Aorta (tissue), 5 donors: ENCODE measurements at places on chromosomes 1 and 21. TPM values are rescaled to one million over a fixed set of nuclear protein-coding genes. Genes with fewer than 3 reads are reported as not detected.

The CDCA8 gene
- 0.71 TPM for total RNA-seq

- H3K4me1 ChIP-seq, result peaks cover 2% of the 10 kb centered on the region
- H3K36me3 ChIP-seq, result no peaks in the 10 kb centered on the region
- H3K4me3 ChIP-seq, result no peak overlapping the region
- DNase-seq, result no peak
- no peak overlapping the region for H3K27ac ChIP-seq
Measured at GRCh38 chr1:58887059-58887458, 103.2 kb upstream of the JUN start.

DNA sequence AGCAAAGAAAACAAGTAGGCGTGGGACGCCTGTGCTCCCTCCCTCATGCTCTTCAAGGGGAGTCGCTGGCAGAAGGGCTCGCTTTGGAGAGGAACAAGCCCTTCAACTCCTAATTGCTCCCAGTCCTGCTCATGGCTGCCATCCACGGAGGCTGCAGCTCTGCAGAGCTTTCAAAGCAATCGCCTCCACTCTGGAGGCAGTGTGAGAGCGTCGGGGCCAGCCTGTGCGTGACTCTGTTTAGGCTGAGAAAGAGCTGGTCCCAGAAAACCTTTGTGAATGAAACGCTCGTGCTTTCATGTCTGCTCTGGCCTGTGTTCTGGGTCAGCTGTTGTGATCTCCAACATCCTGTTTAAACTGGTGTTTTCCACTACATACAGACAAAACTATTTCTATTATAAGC is 23.9 kb upstream of the RUNX1 start:
- peaks cover 4% of the 10 kb centered on the region for H3K4me1 ChIP-seq
- H3K27ac ChIP-seq, result no peak overlapping the region
- DNase-seq, result peak; percentile 53

The S100A7A gene
- not detected for total RNA-seq

DNA sequence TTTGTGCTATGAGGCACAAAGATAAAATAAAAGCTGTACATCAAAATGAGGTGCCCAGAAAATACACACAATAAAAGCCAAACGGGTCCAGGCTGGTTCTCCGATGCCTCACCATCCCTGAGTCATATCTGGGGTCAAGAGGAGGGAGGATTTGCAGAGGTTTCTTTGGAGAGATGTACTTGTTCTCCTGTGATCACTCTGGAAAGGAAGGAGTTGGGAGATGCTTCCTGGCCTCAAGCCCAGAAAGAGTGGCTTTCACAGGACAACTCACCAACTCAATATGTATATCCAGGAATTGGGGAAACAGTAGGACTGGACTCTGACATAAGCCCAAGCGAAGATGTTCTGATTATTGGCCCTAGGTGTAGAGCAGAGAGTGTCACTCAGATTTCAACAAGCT is 51.9 kb downstream of the DIPK1A start:
- H3K36me3 ChIP-seq, result no peaks in the 10 kb centered on the region
- DNase-seq, result no peak
- no peak overlapping the region for H3K4me3 ChIP-seq
- no peaks in the 10 kb centered on the region for H3K4me1 ChIP-seq
- H3K27ac ChIP-seq, result no peak overlapping the region
- no peaks in the 10 kb centered on the region for H3K27me3 ChIP-seq

- no peak overlapping the region for H3K27ac ChIP-seq
- no peaks in the 10 kb centered on the region for H3K27me3 ChIP-seq
- no peak overlapping the region for H3K4me3 ChIP-seq
- no peak for DNase-seq
Measured at GRCh38 chr1:226002667-226003501, 3.7 kb upstream of the SDE2 start.

The FMN2 gene
- 1.1 TPM for total RNA-seq

DNA sequence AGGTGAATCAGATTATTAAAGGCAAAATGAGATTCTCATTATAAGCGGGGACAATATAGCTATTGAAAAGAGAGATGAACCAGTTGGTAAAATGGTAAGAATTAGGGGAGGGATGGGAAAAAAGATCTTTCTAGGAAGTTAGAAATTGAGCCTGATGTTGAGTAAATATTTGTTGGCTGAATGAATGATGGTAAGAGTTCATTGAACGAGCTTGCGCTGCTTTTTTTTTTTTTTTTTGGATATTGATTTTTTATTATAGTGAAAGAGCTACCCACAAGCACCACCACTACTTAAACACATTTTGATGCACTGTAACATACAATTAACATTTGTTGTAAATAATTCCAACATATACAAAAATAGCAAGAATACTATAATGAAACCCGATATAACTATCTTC is 1.1 kb upstream of the GCLM start:
- H3K27ac ChIP-seq, result no peak overlapping the region
- H3K4me1 ChIP-seq, result peaks cover 4% of the 10 kb centered on the region
- H3K4me3 ChIP-seq, result no peak overlapping the region

GRCh38 chr1:48462716-48463302 is 9.2 kb downstream of the SPATA6 start:
- H3K4me3 ChIP-seq, result no peak overlapping the region
- no peak overlapping the region for H3K27ac ChIP-seq
- no peaks in the 10 kb centered on the region for H3K27me3 ChIP-seq
- no peak for DNase-seq
- H3K4me1 ChIP-seq, result no peaks in the 10 kb centered on the region
